ENCODE measurements at places on chromosomes 2 and 18.

DNA sequence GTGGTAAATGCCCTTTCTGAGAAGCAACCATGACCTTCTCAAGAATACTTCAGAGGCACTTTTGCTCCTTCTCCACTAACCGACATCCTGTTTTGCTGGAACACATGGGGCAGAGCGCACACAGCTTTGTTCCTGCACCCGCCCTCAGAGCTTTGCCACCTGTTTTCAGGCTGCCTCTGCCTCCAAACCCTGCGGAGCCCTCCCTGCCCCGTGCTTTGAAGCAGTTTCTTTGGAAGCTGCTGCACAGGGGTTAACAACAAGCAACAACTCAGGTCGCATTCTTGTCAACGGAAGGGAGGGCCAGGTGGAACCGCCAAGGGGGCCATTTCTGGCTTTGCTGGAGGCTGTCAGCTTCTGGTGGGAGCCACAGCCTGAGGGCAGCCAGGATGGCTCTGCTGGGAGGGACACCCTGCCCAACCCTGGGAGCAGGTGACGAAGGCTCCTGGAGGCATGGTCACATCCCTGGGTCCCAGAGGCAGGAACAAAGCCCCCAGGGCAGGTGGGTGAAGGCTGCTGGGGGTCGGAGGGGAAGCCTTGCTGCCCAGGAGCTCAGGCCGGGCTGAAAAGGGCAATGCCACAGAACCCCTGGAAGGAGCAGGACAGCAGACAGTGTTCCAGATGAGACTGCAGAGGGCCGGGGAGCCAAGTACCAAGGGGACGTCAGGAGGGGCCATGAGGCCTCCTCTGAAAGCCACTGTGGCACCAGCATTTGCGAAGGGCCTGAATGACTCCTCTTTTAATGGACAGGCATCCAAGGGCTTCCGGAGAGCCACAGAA, 46.8 kb downstream of the MRPS5 start:
- no peak for DNase-seq

DNA sequence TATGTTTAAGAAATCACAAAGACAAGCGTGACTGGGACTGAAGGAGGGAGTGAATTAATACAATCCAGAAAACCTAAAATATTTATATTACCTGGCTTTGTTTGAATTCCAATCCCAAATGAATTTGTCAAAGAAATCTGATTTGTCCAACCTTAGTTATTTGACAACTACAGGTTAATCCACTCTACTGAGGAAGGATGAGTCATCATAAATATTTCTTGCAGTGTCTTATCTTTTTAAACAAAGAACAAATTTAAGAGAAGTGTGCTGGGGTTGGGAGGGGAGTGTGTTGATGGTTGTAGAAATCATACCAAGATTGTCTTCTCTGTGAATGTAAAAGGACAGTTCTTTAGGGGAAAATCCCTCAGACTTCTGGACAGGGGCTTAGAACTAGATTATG, 1106.3 kb upstream of the SLC39A10 start:
- no peak for DNase-seq

DNA sequence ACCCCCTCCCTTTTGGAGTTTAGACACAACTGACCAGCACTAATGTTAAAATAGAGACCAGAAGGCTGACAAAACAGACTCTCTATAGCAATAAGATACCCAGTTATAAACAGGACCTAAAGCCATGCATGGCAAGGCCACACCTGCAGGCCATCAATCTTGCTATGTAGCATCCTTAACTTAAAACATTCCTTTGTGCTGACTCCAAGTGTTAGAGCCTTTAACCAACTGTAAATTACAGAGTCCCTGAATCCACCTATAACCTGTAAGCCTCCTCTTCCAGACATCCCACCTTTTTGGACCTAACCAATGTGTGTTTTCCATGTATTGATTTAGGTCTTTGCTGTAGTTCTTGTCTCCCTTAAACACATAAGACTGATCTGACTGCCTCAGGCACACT, 17.9 kb downstream of the ANKMY1 start:
- no peak for DNase-seq

DNA sequence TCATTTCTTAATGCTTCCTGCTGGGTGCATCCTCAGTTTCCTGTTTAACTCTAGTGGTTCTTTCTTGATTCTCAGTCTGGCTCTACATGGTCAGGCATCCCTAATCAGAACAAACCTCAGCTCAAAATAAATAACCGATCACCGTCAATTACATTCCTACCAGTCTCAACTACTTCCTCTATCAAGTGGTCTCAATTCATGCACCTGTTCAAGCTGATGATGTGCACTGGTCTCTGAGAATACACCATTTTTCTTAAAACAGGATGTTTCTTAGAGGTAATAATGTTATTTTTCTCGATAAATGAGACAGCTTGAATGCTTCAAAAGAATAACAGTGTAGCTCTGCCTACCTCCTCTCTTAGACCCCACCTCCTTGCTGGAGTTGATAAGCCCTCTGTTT, 420.9 kb downstream of the SOCS6 start:
- DNase-seq: no peak

DNA sequence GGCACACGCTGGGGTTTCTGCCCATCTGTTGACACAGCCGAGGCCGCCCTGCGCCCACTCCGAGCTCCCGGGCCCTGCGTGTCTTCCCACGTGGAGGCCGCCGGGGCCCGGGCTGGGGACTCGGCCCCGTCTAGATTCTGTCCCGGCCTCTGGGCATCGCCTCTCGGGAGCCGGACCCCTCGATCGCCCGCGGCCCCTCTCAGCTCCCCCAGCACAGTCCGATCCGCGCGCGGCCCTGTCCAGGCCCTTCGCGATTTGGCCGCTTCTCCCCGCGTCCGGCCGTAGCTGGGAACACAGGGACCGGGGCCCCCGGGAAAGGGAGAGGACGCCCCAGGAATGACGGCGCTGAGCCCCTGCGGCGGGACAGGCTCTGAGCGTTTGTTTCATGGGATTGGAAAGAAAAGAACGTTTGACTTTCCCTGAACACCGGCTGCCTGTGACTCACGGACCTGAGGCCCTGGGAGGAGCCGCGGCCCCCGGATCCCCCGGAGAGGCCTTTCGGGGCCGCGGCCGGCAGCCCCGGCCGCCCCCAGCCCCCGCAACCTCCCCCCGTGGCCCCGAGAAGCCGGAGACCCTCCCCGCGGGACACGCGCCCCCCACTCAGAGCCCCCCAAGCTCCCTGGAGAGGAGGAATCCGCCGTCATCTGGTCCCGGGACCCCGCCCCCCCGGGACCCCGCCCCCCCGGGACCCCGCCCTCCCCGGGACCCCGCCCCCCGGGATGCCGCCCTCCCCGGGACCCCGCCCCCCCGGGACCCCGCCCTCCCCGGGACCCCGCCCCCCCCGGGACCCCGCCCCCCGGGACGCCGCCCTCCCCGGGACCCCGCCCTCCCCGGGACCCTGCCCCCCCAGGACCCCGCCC, 62.7 kb upstream of the CTDP1 start:
- DNase-seq: no peak

DNA sequence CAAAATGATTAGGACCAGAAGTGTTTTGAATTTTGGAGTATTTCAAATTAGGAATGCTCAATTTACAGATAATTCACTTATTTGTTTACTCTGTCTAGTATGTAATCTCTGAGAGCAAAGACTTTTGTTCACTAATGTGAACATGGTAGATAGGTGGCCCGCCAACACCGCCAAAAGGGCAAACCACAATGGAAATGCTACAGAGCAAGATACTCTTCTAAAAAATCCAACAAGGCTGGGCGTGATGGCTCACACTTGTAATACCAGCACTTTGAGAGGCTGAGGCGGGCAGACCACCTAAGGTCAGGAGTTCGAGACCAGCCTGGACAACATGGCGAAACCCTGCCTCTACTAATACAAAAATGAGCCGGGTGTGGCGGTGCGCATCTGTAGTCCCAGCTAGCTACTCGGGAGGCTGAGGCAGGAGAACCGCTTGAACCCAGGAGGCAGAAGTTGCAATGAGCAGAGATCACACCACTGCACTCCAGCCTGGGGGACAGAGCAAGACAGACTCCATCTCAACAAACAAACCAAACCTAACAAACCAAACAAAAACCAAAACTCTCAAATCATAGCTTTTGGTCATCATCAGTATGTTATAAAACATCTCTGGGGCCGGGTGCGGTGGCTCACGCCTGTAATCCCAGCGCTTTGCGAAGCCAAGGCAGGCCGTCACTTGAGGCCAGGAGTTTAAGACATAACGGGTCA, 2.4 kb downstream of the CCT4 start:
- no peak for DNase-seq

- DNase-seq: no peak
Measured at GRCh38 chr2:156320486-156321098, 11.9 kb downstream of the NR4A2 start.

Measured in HCT116 (cell line).